ENCODE measurements at places on chromosomes 5 and 9.

DNA sequence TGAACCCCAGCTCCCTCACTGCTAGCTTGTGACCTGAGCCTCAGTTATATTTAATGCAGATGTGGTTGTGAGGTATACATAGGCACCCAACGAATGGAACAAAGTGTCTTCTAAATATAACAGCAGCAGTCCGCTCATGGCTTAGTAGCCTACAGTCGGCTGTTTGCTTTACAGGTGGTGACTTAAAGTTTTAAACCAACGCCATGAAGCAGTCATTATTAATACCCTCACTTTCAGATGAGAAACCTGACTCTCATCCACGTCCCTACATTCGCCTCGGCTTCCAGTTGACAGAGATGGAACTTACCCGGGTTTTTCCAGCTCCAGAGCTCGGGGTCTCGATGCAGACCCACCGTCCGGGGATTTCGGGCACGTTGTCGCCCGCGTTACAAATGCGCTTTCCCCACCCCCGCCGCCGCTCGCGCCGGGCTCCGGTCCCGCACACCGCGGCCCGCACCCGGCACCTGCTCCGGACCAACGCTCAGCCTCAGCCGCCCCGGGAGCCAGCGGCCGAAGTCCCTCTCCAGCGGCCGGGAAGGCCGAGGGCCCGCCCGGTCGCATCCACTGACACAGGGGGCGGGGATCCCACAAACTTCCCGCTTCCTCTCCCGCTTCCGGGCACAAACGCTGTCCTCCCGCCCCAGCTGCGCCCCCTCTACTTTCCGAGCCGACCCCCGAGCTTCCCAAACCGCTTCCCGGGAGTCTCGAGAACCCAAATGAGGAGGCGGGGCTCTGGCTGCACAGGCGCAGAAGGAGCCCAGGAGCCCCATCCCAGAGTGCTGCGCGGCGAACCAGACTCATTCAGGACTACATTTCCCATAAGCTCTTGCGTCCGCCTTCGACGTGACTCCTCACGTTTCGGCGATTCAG, at the start of gene ZNF782:
ZNF782 (minus strand) TSS at position 734 of the 870 bp plus-strand sequence. CDS start 2,553 bp downstream, outside the sequence.
- DNase-seq, result peak; percentile 96

GRCh38 chr9:112119225-112120029, 55.7 kb downstream of the SUSD1 start:
- no peak for DNase-seq

DNA sequence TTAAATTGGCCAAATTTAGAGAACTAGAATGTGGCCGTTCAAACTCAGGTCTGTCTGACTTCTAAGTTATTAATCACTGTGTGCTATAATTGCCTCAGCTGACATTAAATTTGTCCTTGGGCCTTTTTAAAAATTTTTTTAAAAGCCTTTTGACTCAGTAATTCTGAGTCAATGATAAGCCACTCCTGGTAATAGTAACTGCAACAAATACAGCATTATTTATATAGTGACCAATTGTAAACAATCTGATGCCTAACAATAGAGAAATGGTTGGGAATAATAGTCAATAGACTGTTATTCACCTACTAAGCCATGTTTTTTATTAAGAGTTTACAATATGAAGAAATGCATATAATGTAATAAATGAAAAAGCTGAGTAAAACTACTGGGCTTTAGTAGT, 70.9 kb upstream of the FSD1L start:
- DNase-seq, result no peak

GRCh38 chr9:115162946-115163345, 45.0 kb upstream of the TNC start:
- DNase-seq, result no peak

- peak; percentile 39 for DNase-seq
These were observed 369 bp downstream of the OCLN start for GRCh38 chr5:69492923-69493395.

- DNase-seq, result no peak
These were observed 96.0 kb downstream of the ANXA2R start for GRCh38 chr5:42943931-42944631.

GRCh38 chr5:135069016-135069770, 35.2 kb upstream of the PITX1 start:
- DNase-seq, result peak; percentile 19

GRCh38 chr5:67245259-67245846, 48.8 kb upstream of the CD180 start:
- no peak for DNase-seq

- DNase-seq, result no peak
These were observed 188.8 kb downstream of the CSNK1G3 start for GRCh38 chr5:123700624-123701287.

GRCh38 chr5:17898766-17899165, 264.5 kb downstream of the TAF11L14 start:
- DNase-seq, result no peak

- DNase-seq, result no peak
These were observed 27.2 kb downstream of the SLC35A4 start for GRCh38 chr5:140591747-140592372.

DNA sequence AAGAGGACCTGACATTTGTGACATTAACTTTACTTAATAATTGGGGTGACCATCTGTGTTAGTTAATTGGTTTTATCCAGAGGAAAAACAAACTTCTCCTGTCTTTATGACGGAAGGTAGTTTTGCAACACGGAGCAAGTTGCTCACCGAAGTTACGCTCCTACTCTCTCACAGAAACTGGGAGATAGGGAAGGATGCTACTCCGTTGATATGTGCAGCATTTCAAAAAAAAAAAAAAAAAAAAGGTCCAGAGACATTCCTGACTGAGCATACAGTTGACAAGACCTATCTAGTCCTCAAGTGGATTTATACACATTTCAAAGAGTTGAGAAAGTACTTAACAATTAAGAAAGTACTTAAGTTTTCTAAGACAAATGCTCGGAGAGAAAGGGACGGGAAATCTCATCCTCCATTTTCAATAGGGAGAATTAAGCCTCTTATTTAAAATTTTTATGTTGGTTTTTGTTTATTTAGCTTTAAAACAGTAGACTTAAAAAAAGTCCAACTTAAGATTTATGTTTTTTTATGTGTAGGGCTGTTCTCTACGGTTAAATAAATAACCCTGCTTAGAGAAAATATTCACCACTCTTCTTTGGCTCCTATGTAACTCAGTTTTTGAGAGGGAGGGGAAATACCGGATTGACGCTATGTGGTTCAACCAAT, 455 bp upstream of the FER start:
- DNase-seq, result no peak

DNA sequence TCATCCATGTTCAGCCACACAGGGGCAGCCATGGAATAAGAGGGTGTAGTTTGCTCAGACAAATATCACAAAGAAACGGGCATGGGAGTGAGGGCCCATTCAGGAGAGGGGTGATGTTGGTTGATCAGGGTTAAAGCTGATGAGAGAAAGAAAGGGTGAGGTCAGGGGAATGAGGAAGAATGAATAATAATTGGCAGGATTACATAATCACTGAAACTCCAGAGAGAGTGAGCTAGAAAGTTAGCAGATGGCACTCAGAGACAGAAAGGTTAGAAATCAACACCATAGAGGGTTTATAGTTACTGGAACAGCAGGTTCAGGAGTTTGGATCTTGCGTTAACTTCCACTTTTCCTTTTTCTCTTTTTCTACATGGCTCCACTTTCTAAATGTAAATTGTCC, 113.9 kb downstream of the TAF11L14 start:
- no peak for DNase-seq

GRCh38 chr5:110916381-110917049, 155.0 kb upstream of the TSLP start:
- DNase-seq, result no peak

GRCh38 chr5:90909101-90909503, 350.5 kb downstream of the ADGRV1 start:
- no peak for DNase-seq

GRCh38 chr9:124372038-124372437, 43.2 kb downstream of the PSMB7 start:
- no peak for DNase-seq

GRCh38 chr9:109604781-109605180, 106.7 kb upstream of the PTPN3 start:
- no peak for DNase-seq

- no peak for DNase-seq
These were observed 50.8 kb upstream of the ASTN2 start for GRCh38 chr9:117465706-117466105.

DNA sequence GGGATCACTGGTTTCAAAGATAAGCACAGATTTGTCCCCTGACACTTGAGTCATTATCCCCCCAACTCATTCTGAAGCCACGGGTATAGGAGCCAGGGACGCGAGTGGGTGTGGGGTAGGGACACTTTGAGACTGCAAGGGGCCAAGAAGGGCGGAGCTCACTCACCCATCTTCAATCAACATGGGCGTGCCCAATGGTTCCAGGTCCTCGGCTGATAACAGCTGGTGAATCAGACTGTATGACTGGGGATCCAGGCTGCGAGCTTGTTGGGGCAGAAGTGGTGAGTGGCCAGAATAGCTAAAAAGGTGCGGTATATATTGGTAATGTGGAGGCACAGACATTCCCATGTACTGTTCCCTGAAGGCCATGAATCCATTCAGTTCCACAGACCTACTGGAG, 30.7 kb upstream of the NR5A1 start:
- no peak for DNase-seq

GRCh38 chr9:21097817-21098216, 20.1 kb upstream of the IFNB1 start:
- no peak for DNase-seq

DNA sequence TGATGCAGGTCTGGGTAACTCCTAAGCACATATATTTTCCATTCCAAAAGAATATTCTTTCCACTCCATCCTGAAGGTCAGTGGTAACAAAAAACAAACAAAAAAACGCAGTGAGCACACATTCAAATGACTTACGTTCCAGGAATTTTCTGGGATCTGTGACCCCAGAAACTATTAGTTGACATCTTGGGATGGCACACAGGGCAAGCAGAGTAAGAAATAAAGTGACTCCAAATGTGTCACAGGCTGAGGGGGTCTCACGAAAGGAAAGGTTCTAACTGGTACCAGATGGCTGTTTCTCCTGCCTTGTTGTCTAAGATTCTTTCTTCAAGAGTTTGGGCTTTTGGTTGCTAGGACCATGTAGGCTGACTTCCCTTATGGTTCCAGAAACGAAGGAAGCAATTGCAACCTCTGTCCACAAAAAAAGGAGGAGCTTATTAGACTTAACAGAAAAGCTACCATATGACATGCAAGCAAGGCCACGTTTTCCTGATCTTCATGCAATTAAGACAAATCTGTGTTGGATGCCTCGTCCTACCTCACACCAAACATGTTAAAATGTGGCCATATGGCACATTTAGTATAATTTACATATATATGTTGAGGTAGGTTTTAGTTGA, 32.7 kb downstream of the PTGS1 start:
- no peak for DNase-seq

GRCh38 chr5:86644843-86645242, 27.1 kb downstream of the COX7C start:
- no peak for DNase-seq

DNA sequence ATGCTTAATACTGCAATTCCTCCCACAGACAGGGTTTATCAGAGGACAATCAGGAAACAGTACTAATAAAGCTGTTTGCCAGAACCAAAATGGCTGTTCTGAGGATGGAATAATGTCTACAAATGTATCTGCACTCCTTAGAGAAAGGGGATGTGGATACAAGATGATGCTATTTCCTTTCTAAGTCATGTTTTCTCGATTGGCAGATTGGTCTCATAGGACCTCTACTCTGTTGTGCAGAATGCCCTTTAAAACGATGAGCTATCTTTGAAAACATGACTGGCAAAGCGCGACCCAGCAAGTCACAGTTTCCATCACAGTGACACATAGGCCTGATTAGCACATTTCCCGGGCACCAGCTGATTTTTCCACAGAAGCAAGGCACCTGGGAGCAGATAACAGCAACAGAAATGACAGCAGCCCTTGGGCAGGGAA, 54.0 kb downstream of the AOPEP start:
- no peak for DNase-seq

DNA sequence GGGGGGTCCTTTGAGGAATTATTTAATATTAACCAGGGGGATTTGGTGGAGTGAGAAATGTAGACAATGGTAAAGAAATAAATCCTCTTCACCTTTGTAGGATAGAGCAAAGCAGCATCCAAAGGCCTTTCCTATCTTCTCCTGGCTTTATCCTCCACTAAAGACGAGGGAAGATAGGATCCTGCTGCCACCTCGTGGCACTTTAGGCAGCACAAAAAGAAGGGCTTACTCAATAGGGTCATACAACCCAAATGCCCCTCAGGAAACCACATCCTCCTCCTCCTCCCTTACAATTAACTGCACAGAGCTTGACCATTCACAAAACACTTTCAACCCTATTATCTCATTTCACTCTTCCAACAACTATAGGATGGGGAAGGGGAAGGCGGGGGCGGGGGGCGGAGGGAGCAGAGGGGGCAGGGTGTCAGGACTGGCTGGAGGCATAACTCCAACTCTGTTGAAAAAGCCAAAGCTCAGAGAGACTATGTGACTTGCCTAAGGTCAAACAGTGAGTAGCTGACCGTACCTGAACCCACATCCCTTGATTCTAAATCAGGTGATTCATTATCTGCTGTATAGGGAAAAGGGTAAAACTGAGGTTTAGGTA, 45.4 kb upstream of the MYOT start:
- DNase-seq, result peak; percentile 47

- no peak for DNase-seq
These were observed 69.2 kb upstream of the PLPP1 start for GRCh38 chr5:55603922-55604321.

GRCh38 chr9:86885232-86885631, 62.1 kb downstream of the GAS1 start:
- DNase-seq, result no peak

- no peak for DNase-seq
These were observed 4.7 kb upstream of the TMEM210 start for GRCh38 chr9:137176302-137177182.

DNA sequence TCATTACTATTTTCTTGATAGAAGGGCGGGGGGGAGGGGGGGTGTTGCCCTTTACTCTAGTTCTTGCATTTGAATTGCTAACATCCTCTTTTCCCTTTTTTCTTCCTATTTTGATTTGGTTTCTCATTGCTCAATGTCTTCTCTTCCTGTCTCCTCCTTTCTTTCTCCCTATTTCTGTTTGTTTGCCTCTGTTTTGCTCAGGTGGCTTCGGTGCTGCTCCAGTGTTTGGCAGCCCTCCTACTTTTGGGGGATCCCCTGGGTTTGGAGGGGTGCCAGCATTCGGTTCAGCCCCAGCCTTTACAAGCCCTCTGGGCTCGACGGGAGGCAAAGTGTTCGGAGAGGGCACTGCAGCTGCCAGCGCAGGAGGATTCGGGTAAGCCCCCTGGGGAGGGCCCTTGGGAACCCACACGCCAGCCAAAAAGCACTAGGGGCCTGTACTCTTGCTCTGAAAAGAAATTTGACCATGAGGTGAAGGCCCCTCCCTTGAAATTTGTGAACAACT, 48.3 kb downstream of the FAM78A start:
- DNase-seq, result no peak

Measured in right forelimb (tissue), 1 donor.